ENCODE measurements at places on chromosomes 4 and X.
A peak's percentile ranks its signal among the peaks of the same experiment; 100 is the strongest.

GRCh38 chrX:108105473-108105872 lies 13.9 kb downstream of the ATG4A start:
- no peak for DNase-seq

DNA sequence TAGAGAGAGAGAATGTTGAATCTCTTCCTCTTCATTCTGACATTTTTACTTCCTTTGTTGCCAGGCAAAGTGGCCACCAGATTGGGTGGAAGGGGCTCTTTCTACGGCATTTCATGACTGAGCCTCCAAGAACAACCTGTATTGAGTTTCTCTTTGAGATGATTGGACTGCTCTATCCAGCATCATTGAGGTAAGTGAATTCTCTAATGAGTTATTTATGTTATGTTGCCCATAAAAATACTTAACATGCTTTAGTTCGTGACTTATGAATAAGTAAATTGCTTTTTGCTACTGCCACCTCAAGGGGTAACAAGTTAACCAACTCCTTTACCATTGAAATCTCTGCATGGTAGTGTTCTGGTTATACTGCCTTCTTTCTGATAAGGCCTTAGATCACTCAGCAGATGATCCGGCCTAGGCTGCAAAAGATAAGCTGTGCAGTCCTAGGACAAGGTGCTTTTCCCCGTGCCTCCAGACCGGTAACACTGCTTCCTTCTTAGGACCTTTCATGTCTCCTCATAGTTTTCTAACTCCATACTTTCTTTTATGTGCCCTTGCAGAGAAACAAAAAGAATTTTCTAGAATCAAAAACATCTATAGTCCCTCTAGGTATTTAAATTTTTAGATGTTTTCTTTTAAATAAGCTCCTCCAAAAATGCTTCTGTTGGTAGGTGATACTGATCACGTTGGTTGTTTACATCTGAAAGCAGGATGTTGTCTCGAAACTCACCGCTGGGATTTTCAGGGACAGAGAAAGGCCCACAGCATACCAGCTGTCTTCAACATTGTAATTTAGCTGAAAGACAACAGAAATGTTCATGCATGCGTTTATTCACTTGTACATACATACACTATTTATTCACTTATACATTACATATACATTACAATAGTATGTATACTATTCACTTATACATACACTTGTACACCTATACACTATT lies 157.1 kb upstream of the RBPJ start:
- DNase-seq = no peak

DNA sequence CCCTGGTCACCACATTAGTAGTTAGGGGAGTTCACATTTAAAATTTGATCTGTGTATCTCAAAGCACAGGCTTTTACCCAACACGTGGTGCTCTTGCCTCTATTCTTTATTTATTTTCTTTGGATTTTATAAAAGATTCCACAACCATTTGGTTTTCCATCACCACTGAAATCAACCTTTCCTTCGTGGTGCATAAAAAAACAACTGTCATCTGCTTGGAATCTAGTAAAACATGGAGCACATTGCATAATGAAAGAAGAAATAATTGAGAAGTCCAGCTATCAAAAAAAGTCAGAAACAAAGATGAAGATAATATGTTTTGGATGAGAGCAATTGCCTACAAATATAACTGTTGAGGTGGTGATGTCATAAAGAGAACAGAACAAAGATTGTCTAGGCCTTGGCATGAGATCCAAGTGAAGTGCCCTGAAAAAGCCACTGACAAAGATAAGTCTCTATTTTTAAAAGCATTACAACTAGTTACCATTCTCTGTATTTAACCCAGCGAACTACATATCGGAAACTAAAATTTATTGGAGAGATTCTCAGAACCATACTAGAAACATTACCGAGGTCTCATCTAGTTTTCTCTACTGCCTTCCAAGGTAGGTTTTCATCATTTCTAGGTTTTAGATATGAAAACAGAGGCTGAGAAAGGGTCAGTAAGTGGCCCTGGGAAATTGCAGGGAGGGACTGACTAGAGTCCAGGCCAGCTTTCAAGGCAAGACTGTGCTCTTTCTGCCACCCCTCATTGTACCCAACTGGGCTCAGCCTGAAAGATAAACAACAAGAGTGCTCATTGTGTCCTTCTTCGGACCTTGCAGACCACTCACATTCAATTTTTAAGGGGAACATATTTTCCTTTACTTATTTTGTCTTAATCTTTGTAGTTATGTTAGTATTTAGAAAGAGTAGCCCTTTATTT lies 127.3 kb downstream of the MAD2L1 start:
- DNase-seq = no peak

DNA sequence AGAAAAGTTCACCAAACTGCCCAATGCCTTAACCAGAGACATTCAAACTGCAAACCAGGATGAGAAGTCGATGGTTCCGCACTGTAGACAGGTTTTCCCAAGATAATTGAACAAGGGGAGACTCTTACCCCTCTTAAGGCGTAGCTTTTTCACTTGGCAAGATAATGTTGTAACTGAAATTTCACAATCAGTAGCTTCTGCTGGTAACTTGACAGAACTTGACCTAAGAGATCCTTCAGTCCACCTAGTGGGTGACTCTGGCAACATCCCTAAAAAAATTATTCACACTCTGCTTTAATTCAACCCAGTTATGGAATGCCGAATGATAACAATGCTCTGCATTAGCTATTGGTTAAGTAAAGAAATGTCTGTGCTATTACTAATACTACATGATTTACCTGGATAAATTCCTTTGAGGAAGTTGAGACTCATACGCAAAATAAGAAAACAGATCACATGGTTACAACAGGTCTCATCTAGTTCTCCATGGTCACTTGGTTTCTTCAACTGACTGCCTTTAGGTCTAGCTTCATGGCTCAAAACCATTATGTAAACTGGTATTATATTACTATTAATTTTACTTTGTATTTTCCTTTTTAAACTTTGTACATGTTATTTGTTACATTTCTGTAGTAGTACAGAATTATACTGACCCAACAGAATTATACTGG lies 9.1 kb downstream of the ELF2 start:
- no peak for DNase-seq

- DNase-seq = no peak
These were observed 1362.5 kb upstream of the PABPC4L start for GRCh38 chr4:135564090-135564489.

DNA sequence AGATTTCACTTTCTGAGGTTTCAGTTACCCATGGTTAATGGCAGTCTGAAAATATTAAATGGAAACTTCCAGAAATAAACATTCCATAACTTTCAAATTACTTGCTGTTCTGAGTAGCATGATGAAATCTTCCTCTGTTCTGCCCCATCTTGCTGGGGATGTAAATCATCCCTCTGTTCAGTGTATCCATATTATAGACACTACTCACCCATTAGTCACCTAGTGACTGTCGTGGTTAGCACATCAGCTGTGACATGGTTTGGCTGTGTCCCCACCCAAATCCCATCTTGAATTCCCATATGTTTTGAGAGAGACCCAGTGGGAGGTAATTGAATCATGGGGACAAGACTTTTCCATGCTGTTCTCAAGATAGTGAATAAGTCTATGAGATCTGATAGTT lies 125.5 kb upstream of the GIMD1 start:
- no peak for DNase-seq

DNA sequence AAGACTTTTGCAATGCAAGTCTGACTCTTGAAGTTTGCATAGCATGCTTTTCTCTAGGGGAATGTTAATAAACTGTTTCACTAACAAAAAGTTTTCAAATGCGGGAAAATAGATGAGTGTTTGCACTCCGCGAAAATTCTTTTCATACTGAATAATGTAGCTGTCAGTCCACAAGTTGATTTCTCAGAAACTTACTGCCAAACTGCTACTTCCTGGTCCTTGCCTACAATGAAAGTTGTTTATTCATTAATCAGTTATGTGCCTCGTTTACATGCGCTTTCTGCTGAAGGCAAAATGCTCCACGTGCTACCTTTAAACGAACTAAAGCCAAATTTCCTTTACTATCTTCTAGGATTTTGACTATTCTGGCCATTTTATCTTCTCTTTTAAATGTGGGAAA lies 166.2 kb downstream of the MAGEB17 start:
- DNase-seq = no peak

GRCh38 chrX:153609917-153610835 lies 11.2 kb upstream of the CCNQ start:
- peak; percentile 88 for DNase-seq

DNA sequence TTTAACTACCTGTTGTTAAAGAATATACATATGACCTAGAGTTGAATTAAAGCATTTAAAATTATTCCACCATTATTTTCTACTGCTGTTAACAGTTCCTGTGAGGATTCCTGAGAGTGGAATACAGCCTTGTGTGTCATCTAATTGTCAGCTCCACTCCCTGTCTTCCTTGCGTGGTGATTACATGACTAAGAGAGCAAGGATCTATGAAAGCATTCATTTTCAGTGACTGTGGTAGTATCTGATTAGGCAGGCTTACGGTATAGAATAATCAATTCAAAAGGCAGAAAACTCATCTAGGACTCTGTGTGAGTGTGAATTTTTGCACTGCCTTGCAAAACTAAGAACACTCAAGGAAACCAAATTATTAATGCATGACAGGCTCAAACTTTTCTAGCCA lies 577.8 kb downstream of the SH3BGRL start:
- DNase-seq = no peak

GRCh38 chr4:24643774-24644520 lies 59.6 kb upstream of the DHX15 start:
- DNase-seq = no peak

DNA sequence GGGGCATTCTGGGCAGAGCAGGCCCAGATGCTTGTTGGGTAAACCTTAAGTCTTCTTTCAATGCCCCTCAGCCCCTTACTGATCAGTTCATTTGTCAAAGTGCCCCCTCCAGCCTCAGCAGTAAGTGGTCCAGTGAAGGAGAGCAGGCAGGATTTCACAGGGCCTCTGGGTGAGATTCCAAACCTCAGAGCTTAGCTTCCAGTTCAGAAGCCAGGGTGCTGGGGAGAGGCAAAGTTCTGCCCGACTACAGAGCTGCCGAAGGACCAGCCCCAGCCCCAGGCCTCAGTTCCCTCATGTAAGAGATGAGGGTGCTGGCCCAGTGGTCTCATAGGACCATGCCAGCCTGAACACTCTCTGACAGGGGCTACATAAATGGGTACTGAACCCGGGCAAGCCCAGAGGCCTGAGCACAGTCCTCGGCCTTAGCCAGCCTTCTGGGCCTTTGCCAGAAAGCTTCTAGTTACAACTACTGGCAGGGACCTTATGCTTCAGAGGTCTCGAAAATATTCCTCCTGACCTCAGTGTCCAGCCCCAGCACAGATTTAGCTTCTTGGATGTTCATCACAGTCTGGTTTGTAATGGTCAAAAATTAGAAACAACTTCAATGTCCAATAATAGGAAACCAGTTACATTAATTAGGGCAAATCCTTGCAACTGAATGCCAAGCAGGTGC lies 851 bp upstream of the RIPPLY1 start:
- DNase-seq = no peak

GRCh38 chrX:3066555-3066954 lies 25.3 kb downstream of the ARSF start:
- DNase-seq = no peak

DNA sequence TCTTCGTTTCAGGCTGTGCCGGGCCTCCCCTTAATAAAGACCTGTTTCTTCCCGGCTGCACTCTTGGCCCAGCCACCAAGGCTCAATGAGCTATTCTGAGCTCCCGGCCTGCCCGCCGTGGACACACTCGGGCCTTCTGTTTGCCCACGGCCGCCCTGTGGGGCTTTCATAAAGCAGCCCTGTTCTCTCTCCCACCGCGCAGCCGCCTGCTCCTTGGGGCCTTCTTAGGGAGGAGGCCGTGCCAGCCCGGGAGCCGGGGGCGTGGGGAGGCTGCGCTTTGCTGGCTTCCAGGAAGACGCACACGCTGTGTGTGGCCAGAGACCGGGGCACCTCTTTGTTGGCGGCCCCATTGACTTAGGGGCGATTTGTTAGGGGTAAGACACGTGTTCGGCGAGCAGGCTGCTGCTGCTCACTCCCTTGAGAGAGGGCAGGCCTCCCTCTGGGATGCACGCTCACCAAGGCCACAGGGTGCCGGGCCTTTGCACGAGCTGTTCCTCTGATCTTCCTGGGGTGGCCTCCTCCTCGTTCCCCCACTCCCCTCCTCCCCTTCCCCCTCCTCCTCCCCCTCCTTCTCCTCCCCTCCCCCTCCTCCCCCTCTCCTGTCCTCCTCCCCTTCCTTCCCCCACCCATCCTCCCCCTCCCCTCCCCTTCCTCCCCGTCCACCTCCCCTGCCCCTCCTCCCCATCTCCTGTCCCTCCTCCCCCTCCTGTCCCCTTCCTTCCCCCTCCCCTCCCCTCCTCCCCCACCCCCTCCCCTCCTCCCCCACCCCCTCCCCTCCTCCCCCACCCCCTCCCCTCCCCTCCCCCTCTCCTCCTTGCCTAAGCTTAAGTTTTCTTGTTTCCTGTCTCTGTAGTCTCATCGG lies 11.3 kb downstream of the BLOC1S4 start:
- no peak for DNase-seq

DNA sequence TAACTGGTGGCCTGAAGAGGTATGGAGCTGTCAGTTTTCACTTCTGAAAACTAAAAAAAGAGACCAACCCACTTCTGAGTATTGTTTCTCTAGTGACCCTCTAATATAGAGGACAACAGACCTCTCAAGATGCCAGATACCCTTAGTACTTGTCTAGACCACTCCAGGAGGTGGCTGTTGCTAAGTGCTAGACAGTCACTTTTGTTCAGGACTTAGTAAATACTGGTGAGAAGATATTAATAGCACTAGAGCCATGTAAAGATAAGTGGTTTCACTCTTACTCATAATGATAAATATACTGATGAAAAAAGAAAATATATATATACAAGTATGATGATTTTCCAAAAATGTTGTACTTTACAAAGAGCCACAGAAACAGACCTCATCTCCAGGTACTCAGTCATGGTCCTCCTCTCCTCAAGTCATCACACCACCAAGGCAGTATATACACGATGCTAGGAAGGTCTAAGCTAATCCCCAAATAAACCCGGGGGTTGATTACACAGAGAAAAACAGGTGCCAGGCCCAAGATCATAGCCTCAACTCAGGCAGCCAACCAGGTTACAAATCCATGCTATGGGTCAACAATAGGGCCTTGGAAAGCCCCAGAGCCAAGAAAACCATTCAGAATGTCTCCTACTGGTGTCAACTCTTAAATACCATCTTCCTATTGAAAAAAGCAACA lies 66.9 kb downstream of the ARHGEF9 start:
- DNase-seq = no peak

- no peak for DNase-seq
These were observed 37.6 kb downstream of the TNIP3 start for GRCh38 chr4:121126449-121127006.

- DNase-seq = no peak
These were observed 276.9 kb downstream of the PTTG2 start for GRCh38 chr4:38237139-38237538.

- DNase-seq = no peak
These were observed 18.5 kb downstream of the TENM3 start for GRCh38 chr4:182261651-182262223.

- no peak for DNase-seq
These were observed 796.8 kb downstream of the NLGN4X start for GRCh38 chrX:5431823-5432222.

- no peak for DNase-seq
These were observed 771.3 kb downstream of the RAB28 start for GRCh38 chr4:12712648-12713339.

- DNase-seq = no peak
These were observed 464 bp downstream of the RASGEF1B start for GRCh38 chr4:81471298-81471587.
